ENCODE measurements at places on chromosomes 6 and 20.

GRCh38 chr6:163335671-163336545 is 78.6 kb upstream of the QKI start:
- no peak for DNase-seq

- DNase-seq = no peak
Measured at GRCh38 chr20:33391722-33392415, 9.4 kb downstream of the CDK5RAP1 start.

GRCh38 chr20:52402514-52402913 is 210.9 kb upstream of the ZFP64 start:
- no peak for DNase-seq

DNA sequence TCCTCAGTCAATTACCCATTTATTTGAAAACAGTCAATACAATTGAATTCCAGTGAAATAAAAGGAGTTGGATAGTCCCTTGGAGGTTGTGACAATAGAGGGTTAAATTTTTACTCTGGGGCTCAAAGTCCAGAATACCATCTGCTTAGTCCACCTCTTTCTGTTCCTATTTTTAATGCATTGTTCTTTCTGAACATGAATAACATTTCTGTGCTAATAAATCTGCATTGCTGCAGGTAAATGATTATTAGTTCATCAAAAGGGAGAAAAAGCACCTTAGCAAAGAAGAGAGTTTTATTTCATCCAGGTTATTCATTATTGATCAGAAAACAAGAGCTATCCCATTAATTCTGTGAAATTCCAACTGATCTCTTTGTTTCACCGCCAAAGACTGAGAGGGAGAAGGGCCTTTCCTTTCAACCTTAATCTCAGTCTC is 166.1 kb upstream of the OLIG3 start:
- DNase-seq = no peak

Measured in NCI-H748 treated with DMSO at 0.1 percent for 48 hours (cell line).